ENCODE measurements at places on chromosomes 7 and 10.

DNA sequence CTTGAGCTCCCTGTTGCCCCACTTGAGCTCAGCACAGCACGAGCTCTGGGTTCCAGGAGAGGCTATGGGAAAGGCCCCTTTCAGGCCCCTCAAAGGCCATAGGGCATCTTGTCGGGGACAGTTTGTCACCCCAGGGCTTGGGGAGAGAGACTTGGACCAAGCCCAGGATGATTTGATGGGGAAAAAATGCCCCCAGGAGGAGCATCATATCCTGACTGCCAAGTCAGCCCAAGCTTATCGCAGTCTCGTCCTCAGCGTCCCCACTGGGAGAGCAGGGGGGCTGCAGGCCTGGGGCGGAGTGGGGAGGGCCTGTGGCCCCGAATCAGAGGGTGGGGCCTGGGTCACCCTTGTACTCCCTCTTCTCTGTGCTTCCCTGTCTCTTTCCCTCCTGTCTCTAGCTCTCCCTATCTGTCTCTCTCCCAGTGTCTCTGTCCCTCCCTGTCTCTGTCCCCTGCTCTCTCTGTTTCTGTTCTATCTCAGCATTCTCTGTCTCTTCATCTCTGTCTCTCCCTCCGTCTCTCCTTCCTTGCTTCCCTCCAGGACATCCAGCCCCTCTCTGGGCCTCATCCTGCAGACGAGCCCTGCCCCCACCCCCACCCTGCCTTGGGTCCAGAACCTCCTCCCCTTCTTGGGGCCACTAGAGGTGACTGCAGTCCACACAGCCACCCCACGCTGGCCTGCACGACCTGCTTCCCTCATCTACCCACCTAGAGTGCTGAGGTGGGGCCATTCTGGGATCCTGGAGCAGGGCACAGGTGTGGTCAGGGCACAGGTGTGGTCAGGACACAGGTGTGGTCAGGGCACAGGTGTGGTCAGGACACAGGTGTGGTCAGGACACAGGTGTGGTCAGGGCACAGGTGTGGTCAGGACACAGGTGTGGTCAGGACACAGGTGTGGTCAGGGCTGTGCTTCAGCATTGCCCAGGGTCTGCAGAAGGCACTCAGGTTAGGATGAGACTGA lies 17.3 kb upstream of the GRIFIN start:
- H3K27me3 ChIP-seq: no peaks in the 10 kb centered on the region
- DNase-seq: no peak
- no peak overlapping the region for H3K27ac ChIP-seq

GRCh38 chr10:3217853-3218252 lies 45.3 kb upstream of the PITRM1 start:
- no peaks in the 10 kb centered on the region for H3K27me3 ChIP-seq
- H3K4me3 ChIP-seq: no peak overlapping the region
- H3K4me1 ChIP-seq: no peaks in the 10 kb centered on the region
- no peaks in the 10 kb centered on the region for H3K36me3 ChIP-seq
- DNase-seq: no peak

- DNase-seq: peak; percentile 65
- no peaks in the 10 kb centered on the region for H3K27me3 ChIP-seq
- H3K36me3 ChIP-seq: no peaks in the 10 kb centered on the region
These were observed 177.9 kb downstream of the RPS24 start for GRCh38 chr10:78211561-78212051.

GRCh38 chr7:33448035-33448434 lies 318.7 kb downstream of the BBS9 start:
- H3K27ac ChIP-seq: no peak overlapping the region
- no peaks in the 10 kb centered on the region for H3K36me3 ChIP-seq
- no peaks in the 10 kb centered on the region for H3K4me1 ChIP-seq
- H3K4me3 ChIP-seq: no peak overlapping the region
- no peak for DNase-seq
- H3K27me3 ChIP-seq: no peaks in the 10 kb centered on the region

GRCh38 chr10:124252097-124252715 lies 158.8 kb upstream of the CHST15 start:
- no peak overlapping the region for H3K27ac ChIP-seq
- DNase-seq: no peak
- no peaks in the 10 kb centered on the region for H3K36me3 ChIP-seq

DNA sequence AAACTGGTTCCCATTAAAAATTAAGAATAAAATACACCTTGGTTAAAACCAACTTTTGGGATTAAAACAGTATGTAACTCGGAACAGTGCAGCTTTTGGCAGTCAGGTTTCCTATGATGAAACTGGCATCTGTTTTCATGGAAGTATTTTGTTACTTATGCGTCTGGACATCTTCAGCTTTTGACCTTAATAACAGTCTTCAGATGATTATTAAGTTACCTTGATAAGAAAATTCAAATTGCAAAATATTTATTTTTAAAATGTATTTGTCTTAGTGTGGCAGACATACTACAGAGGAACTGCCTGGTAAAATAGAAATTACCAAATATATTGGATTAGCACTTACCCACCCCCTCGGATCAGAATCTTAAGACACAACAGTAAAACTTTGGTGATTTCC lies 100.0 kb downstream of the ITGB8 start:
- H3K4me1 ChIP-seq: no peaks in the 10 kb centered on the region
- H3K27me3 ChIP-seq: no peaks in the 10 kb centered on the region
- no peaks in the 10 kb centered on the region for H3K36me3 ChIP-seq
- no peak for DNase-seq
- no peak overlapping the region for H3K4me3 ChIP-seq

DNA sequence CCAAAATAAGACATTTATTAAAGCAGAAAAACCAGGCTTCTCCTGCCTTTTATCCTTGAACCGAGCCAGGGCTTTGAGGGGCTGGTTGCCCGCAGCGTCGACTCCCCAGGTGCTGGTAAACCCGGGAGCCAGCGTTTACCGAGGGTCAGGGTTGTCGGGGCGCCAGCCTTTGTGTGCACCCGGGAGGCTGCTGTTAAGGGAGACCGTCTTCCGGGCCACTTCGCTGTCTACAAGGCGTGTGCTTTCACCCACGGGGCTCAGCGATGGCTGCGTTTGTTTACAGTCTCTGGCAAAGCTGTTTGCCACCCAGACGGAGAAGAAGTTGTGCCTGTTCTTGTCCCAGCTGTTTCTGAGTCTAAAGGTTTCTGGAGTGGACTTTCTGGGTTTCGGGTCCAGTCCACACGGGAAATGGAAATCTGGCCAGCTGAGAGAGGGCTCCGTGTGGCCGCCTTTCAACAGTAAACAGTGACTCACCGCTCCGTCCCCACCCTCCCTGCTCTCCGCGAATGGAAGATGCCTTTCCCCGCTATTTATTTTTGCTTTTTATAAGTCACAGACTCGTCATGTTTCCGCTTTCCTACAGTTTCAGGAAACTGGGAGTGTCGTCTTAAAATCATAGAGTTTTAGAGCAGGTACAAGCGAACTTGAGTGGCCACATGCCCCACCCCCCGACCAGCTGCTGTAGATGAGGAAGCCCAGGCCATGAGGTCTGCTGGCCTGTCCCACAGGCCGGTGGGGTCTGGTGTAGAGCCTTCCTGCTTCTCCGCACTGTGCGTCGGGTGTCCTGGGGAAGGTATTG lies 2.2 kb downstream of the MAFK start:
- peak overlapping the region; percentile 19 for H3K4me3 ChIP-seq
- H3K36me3 ChIP-seq: no peaks in the 10 kb centered on the region
- peak overlapping the region; percentile 98 for H3K27ac ChIP-seq

- peak overlapping the region; percentile 82 for H3K27ac ChIP-seq
- peaks cover 2% of the 10 kb centered on the region for H3K4me1 ChIP-seq
- no peak for DNase-seq
- no peaks in the 10 kb centered on the region for H3K36me3 ChIP-seq
- H3K27me3 ChIP-seq: no peaks in the 10 kb centered on the region
These were observed 191.5 kb downstream of the REEP3 start for GRCh38 chr10:63712717-63713115.

GRCh38 chr7:154698726-154699291 lies 304.1 kb downstream of the PAXIP1 start:
- no peak overlapping the region for H3K4me3 ChIP-seq
- no peak for DNase-seq
- no peaks in the 10 kb centered on the region for H3K4me1 ChIP-seq

GRCh38 chr10:93576888-93577287 lies 10.4 kb downstream of the FFAR4 start:
- H3K27me3 ChIP-seq: no peaks in the 10 kb centered on the region
- DNase-seq: no peak
- H3K4me3 ChIP-seq: no peak overlapping the region
- H3K4me1 ChIP-seq: no peaks in the 10 kb centered on the region
- H3K27ac ChIP-seq: no peak overlapping the region

- H3K4me1 ChIP-seq: no peaks in the 10 kb centered on the region
- no peaks in the 10 kb centered on the region for H3K36me3 ChIP-seq
- DNase-seq: no peak
- H3K4me3 ChIP-seq: no peak overlapping the region
These were observed 305.6 kb downstream of the ARL4A start for GRCh38 chr7:12993025-12993424.

DNA sequence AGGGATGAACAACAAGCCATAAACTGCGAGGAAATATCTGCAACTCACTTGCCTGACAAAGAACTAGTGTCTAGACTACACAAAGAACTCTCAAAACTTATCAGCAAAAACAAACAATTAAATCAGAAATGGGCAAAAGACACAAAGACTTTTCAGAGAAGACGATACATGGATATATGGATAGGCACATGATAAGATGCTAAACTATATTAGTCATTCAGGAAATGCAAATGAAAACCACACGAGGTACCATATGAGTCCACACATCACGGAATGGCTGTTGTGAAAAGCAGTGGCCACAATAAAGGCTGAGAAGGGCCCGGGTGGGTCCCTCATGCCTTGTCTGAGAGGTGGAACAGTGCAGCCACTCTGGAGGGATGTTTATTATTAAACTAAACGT lies 267.8 kb downstream of the WDR37 start:
- DNase-seq: no peak
- no peaks in the 10 kb centered on the region for H3K36me3 ChIP-seq
- no peak overlapping the region for H3K27ac ChIP-seq
- no peak overlapping the region for H3K4me3 ChIP-seq
- H3K27me3 ChIP-seq: no peaks in the 10 kb centered on the region

DNA sequence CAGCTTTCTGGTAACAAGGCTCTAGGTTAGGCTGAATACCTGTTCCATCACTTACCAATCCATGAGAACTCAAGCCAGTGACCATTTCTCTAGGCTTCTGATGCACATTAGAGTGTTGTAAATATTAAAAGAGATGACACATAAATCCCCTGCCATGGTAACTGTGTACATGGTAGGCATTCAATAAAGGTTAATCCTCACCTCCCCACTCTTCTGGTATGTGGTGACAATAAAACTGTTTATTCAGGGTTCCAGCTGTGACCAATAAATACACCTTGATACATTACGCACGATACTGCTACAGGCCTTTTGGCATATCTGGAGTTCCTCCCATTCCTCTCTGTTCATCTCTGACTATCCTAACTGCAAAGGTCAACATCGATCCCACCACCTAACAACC lies 171.9 kb downstream of the SRPK2 start:
- no peak for DNase-seq
- no peaks in the 10 kb centered on the region for H3K27me3 ChIP-seq
- H3K36me3 ChIP-seq: no peaks in the 10 kb centered on the region

DNA sequence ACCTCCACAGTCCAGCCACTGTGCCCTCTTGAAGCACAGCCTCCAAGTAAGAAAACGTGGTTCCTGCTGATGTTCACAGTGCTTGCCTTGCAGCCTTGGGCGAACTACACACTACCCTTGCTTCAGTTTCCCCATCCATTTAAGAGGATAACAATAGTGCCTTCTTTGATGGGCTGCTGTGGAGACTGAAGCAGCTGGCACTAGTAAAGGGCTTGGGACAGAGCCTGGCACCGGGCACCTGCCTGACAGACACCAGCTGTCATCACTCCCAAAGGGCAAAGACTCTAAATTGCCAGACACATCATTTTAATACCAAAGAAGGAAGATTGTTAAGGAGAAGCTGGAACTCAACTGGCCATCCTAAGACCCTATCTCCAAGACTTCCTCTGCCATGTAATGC lies 3.1 kb upstream of the C10orf90 start:
- H3K27ac ChIP-seq: no peak overlapping the region
- H3K4me1 ChIP-seq: no peaks in the 10 kb centered on the region
- H3K27me3 ChIP-seq: no peaks in the 10 kb centered on the region
- H3K4me3 ChIP-seq: no peak overlapping the region

DNA sequence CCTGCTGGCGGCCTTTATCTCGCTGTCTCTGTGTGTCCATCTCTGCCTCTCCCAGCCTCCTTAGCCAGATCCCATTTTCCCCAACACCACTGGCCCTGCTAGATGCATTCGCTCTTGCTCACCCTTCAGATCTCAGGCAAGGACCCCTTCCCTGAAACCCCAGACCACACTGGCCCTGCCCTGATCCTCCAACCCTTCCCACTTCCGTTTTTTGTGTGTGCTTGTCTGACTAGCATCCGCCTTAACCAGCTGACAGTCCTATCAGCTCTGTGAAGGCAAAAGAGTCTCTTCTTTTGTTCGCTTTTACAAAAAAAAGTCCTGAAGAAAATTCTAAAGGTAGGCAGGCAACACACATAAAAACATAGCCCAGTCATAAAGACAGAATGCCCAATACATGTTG lies 28.7 kb downstream of the CHST15 start:
- no peak for DNase-seq
- H3K27ac ChIP-seq: no peak overlapping the region
- H3K36me3 ChIP-seq: no peaks in the 10 kb centered on the region
- H3K4me1 ChIP-seq: no peaks in the 10 kb centered on the region
- H3K27me3 ChIP-seq: no peaks in the 10 kb centered on the region

GRCh38 chr7:90715067-90715466 lies 118.9 kb downstream of the CDK14 start:
- no peak for DNase-seq
- H3K27me3 ChIP-seq: no peaks in the 10 kb centered on the region
- no peaks in the 10 kb centered on the region for H3K4me1 ChIP-seq
- no peak overlapping the region for H3K4me3 ChIP-seq

GRCh38 chr10:99337901-99338300 lies 8.7 kb downstream of the CNNM1 start:
- no peaks in the 10 kb centered on the region for H3K36me3 ChIP-seq
- no peaks in the 10 kb centered on the region for H3K27me3 ChIP-seq
- no peaks in the 10 kb centered on the region for H3K4me1 ChIP-seq

DNA sequence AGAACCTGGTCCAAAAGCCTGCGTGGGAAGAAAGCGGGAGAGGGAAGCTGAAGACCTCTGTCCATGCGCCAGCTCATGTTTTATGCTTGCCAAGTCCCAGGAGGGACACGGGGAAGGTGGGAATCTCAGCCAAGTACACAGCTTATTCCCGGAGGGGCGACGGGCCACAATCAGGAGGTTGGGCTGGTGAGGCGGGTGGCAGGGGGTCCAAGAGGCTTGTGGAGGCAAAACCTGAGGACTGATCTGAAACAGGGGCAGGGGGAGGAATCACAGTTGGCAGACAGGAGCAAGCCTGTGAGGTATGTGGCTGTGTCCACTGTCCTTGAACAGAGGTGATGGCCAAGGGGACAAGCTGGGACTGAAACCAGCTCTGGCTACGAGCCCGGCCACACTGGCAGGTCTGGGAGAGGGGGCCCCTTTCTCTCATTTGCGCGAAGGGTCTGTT lies 38.0 kb upstream of the LEP start:
- no peaks in the 10 kb centered on the region for H3K4me1 ChIP-seq
- no peak for DNase-seq
- no peaks in the 10 kb centered on the region for H3K27me3 ChIP-seq
- no peak overlapping the region for H3K27ac ChIP-seq
- H3K36me3 ChIP-seq: no peaks in the 10 kb centered on the region
- H3K4me3 ChIP-seq: no peak overlapping the region

Data from aorta (tissue), 5 donors.